Head of caudate nucleus (tissue), 42 donors: ENCODE measurements at places on chromosomes 6 and 20.

- no peak for DNase-seq
Measured at GRCh38 chr6:142300758-142301650, 803 bp upstream of the ADGRG6 start.

- DNase-seq, result no peak
Measured at GRCh38 chr6:167858086-167858591, 31.4 kb downstream of the AFDN start.

DNA sequence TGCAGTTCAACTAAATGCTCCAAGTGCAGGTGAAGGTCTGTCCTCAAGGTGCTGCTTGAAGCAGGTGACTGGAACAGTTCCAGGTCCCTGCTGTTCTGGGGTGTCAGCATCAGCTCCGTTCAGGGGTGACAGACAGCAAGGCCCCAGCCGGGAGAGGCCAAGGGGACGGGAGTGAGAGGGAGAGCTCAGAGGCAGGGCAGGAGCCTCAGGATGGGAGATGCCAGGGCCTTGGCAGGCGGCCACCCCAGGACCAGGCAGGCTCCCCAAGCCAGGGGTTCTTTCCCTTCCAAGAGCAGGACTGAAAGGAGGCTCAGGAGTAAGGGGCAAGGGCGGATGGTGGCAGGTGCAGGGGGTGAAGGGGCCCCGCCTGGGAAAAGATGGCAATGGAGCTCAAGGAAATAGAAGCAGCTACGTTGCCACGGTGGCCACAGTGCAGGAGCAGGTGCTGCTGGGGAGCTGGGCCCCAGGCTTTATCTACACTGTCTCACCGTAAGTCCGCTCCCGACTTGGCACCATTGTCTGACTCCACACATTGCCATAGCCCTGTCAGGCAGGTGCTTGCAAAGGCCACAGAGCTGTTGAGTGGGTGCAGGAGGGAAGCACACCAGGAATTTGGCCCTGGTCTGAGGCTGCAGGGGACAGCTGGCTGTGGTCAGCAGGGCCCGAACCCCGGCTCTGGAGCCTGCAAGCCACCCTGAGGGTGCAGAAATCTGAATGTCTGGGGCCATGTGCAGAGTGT, 43.1 kb downstream of the ERMARD start:
- no peak for DNase-seq

GRCh38 chr20:152131-152530, 5.1 kb upstream of the DEFB127 start:
- no peak for DNase-seq

- DNase-seq, result no peak
Measured at GRCh38 chr6:138105446-138105845, 1.8 kb downstream of the PERP start.

DNA sequence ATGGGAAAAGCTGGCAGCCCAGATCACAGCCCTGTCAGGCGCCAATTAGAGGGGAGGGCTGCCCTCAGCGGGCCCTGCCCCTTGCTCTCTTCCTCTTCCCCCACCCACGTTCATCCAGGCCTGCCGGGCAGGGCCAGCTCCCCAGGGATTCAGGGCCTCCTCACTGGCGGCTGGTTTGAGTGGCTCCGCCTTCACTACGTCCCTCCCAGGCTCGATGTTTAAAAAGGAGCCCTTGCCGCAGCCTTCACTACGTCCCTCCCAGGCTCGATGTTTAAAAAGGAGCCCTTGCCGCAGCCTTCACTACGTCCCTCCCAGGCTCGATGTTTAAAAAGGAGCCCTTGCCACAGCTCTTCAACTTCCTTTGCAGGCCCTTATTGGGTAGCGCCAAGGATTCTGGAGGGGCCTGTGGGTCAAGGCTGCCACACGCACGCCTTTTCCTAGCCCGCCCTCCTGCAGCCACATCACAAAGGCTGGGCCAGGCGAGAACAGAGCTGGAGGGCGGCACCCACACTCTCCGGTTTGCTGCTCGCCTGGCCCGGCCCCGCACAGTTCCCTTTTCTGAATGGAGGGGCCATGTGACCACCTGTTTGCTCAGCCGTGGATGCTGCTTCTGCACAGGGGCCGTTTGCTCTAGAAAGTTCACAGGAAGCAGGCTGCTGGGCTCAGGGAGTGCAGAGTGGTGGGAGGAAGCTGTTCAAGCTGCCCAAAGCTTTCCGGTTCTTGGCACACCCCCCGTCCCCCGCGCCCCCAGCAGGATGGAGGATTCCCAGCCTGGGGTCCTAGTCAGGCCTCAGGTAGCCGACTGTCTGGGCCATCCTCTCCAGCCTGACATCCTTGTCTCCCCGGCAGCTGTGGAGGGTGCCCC, 1.6 kb downstream of the SLC17A9 start:
- DNase-seq, result peak; percentile 58

GRCh38 chr6:42746463-42747391, 824 bp upstream of the TBCC start:
- peak; percentile 90 for DNase-seq
